ENCODE measurements at places on chromosomes 16 and 17.

GRCh38 chr17:20236578-20237227, 227.5 kb downstream of the SPECC1 start:
- DNase-seq, result no peak

- DNase-seq, result no peak
Observed at GRCh38 chr16:83793179-83793578, 14.6 kb upstream of the HSBP1 start.

- no peak for DNase-seq
Observed at GRCh38 chr17:39548494-39549225, 59.1 kb downstream of the NEUROD2 start.

DNA sequence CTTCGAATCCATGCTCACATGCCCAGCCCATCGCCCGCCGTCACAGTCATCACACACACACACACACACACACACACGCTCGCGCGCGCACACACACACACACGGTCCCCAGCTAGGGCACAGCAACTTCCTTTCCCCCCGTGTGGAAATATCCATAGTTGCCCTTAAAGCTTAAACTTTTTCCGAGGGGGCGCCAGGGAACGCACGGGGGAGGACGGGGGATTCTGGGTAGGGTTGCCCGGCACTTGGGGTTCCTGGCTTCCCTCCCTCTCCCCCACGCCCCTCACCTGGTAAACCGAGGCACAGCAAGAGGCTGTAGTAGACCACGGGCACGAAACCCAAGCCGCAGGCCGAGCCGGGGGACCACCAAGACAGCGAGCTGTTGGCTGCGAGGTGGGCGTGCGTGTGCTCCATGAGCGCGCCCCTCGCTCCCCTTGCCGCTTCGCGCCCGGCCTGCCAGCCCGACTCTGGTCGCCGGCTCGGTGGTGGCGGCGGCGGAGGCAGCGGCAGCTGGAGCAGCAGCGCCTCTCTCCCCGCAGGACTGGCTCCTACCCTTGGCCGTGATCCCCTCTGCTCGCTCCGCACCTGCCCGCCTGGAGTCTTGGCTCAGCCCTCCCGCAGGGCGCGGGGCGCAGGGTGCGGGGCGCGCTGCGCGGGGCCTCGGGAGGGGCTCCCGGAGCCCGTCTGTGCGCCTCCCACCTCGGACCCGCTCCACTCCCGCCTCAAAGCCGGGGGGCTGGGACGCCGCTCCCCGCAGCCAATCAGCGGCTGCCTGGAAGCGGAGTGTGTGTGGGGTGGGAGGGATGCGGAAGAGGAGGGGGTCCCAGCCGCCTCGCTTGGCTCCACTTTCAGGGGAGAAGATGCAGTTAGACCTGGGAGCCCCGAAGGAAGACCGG, at the start of gene GPR139:
Gene GPR139 (minus strand): TSS at position 688 of the 896 bp plus-strand sequence. CDS start 274 bp downstream, at position 414.
- DNase-seq, result no peak

DNA sequence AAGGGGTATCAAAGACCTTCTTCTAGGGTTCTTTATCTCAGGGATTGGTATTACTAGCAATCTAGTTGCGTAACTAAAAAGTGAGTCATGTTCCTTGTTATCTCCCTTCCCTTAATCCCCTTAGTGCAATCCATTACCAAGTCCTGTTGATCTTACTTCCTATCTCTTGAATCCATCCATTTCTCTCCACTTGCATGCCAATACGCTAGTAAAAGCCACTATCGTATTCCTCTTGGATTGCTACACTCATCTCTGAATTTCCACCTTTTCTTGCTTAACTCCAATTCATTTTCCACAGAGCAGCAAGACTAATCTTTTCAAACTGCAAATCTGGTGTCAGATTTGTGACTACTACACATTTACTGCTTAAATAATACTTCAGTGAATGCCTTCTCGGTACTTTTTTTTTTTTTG, 1.8 kb upstream of the ADAT1 start:
- peak; percentile 32 for DNase-seq

DNA sequence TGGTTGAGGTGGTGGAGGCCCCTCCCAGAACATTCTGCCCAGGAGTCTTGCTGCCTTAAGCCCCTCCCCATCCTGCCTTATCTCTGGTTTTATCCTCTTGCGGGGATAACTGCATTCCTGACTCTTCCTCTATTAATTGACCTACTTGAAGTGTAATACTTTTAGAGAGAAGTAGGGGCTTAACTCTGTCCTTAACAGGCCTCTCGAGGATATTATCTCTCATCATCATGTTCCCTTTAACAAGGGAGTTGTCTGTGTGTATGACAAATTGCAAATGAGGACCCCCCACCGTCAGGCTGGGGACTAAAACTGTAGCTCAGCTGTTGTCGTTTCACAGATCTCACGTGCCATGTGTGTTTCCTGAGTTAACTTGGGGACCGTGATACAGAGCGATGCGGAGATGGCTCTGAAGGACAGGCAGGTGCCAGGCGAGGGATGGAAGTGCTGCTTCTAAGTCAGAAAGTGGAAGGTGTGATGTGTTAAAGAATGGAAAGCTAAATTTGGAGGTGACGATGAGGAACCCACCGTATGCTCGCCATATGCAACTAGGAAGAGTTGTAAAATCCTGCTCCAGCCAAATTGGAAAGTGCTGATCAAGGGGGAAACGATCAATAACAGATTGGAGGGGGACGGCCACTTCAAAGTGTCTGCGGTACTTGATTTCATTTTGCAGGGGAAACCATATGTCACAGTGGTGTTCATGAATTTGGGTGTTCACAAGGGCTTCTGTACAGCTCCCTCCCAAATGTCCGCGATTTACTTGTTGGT, 106.3 kb downstream of the RPTOR start:
- DNase-seq, result no peak

- peak; percentile 82 for DNase-seq
Observed at GRCh38 chr16:72847187-72848027, 200.5 kb downstream of the ZFHX3 start.

DNA sequence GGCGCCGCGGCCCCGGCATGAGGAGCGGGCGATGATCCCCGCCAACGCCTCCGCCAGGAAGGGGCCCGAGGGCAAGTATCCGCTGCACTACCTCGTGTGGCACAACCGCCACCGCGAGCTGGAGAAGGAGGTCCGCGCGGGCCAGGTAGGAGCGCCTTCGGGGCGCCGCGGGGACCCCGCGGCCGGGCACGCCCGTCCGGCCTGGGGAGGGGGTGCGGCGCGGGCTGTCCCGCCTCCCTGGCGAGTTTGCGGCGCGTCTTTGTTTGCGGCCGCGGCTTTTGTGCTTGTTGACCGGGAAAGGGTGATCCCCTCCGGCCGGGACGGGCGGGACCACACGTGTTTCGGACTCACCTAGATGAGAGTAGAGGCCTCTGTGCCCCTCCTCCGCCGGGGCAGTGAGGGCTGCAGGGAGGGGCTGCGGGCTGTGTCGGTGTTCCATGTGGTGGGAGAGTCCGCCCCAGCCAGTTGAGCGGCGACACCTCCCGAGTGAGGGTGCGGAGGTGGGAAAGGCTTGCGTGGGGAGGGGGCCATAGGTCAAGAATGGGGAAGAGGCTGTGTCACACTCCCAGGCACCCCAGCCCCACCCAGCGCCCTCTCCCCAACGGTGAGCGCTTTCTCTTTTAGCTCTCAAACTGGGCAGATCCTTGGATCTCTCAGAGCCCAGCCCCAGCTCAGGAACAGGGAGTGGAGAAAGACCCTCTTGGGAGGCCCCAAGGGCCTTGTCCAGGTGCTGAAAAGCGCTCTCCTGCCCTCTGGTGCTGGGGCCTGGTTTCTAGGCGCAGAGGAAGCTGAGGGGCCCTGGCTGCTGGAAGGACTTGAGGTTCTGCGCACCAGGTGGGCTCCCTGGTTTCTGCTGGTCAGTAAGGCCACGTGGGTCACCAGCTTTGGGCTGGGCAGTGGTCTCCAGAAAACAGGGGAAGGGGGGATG, 923 bp downstream of the ANKRD13B start:
- peak; percentile 69 for DNase-seq

GRCh38 chr16:30346286-30346685, 8.8 kb downstream of the CD2BP2 start:
- no peak for DNase-seq

DNA sequence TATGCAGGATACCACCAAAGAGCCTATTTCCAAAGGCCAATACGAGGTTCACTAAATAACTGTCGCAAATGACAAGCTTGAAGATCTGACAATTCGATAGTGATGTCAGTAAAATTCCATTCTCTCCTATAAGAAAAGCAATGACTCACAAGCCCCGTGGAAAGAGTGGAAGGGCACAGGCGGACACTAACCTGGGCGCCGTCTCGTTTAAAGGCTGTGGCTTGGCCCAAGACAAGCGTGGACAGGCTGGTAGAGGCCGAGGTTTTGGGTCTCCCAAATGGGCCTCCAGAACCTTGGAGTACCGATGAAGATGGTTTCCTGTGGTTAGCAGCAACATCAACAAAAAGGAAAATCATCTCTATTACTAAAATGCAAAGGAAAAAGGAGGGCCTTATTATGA, 16.5 kb upstream of the SLC38A8 start:
- no peak for DNase-seq

GRCh38 chr16:11552440-11552839, 34.3 kb downstream of the LITAF start:
- no peak for DNase-seq

GRCh38 chr17:80639658-80640057, 95.0 kb downstream of the RPTOR start:
- no peak for DNase-seq

GRCh38 chr16:79662669-79663313, 62.3 kb upstream of the MAF start:
- DNase-seq, result no peak

DNA sequence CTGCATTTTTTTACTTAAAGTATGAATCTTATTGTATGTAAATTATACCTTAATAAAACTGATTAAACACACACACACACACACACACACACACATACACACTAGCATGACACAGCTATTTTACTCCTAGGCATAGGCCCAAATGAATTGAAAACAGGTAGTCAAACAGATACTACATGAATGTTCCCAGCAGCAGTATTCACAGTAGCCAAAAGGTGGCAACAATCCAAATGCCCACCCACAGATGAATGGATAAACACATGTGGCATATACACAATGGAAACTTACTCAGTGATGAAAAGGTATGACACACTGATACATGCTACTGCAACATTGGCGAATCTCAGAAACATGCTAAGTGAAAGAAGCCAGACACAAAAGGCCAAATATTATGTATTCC, 223.5 kb downstream of the CYB561 start:
- DNase-seq, result no peak

DNA sequence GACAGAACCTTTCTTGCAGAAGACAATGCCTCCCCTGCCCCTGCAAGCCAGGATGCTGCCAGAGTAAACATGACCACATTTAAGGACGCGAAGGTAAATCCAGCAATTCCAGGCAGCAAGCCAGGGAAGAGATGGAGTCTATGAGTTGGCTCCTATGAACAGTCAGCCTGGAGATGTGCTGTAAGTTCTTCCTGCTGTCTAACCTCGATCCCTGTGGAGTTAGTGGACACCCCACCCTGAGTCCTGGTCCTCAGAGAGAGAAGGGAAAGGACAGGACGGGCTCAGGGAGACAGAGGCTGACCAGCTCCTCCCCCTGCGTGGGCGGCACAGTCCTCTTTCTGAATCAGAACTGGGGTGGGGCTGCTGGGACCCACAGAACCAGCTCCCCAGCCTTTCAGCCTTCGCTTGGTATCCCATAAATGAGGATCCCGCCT, 24.9 kb downstream of the CDC42EP4 start:
- no peak for DNase-seq

GRCh38 chr16:29770250-29770929, 7.7 kb upstream of the ZG16 start:
- no peak for DNase-seq

DNA sequence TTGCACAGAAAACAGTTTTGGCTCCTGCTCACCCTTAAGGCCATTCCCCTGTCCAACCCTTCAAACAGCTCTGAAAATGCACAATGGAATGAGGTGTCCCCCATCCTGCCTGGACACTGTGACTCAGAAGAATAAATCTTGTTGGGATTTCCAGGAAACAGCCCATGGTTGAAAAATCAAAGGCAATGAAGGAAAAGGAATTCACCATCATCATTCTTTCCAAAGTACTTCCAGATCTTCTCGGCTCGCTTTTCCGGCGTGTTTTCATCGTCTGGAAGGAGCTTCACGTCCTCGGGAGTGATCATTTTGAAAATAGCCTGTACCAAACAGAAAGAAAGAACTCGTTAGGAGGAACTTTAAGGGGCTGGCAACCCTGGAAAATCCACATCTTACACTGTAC, 4.3 kb downstream of the RCVRN start:
- DNase-seq, result no peak

GRCh38 chr17:39730095-39730921, at the start of gene MIEN1:
Gene MIEN1 (minus strand): TSS chr17:39730532. CDS start chr17:39730495, 37 bp downstream.
- DNase-seq, result peak; percentile 83

DNA sequence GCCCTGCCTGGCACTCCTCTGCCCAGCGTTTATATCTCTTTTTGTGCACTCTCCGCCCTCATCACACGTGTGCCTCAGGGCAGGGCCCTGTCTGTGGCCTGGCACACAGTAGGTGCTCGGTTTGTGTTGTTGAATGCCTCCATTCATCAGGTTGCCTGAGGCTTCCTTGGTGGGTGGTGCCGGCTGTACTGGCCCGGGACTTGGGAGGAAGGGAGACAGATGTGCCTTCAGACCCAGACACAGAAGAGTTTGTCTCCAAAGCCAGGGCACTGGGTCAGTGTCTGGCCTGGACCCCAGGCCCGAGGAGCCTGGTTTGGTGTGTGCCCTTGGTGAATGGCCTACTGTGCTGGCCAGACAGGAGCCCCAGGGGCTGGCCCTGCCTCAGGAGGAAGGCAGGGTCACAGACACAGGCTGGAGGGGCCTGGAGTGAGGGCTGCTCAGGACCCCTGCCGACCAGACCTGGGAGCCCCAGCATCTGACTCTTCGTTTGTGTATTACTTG, 71.6 kb downstream of the RAI1 start:
- DNase-seq, result no peak

DNA sequence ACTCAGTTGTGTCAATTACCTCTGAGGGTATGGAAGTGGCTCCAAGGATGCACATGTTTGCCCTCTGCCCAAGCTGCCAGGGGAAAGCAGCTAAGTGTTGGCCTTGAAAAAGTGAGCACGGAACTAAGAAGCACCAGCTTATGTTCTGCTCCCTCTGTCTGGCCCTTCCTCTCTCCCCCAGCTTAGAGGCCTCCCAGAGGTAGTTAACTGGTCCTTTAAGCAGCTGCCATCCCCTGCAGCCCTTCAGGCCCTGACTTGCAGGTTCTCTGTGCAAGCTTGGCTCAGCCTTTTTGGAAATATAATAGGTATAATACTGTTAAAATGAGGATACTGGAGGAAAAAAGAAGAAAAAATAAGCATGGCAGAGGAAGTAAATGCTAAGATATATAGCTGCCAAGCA, 7.0 kb upstream of the UBE2Z start:
- DNase-seq, result no peak

DNA sequence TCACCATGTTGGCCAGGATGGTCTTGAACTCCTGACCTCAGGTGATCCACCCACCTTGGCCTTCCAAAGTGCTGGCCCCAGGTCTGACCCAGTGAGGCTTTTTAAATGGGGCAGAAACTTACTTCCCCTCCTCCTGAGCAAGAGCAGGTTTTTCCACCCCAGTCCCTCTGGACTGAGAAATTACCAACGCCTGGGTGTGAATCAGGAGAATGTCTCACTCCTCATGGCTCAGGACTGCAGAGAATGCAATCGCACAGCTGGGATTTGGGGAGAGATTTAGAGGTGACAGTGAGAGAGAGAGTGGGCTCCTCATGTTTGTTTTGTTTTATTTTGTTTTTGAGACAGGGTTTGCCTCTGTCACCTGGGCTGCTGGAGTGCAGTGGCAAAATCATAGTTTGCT, 203.6 kb downstream of the RAB11FIP4 start:
- no peak for DNase-seq

- no peak for DNase-seq
Observed at GRCh38 chr16:49928176-49929041, 72.5 kb upstream of the ZNF423 start.

- no peak for DNase-seq
Observed at GRCh38 chr17:40516581-40517285, 15.3 kb upstream of the TNS4 start.

GRCh38 chr16:61797296-61797795, 238.9 kb downstream of the CDH8 start:
- no peak for DNase-seq
